ENCODE measurements at places on chromosomes 5 and 9.

DNA sequence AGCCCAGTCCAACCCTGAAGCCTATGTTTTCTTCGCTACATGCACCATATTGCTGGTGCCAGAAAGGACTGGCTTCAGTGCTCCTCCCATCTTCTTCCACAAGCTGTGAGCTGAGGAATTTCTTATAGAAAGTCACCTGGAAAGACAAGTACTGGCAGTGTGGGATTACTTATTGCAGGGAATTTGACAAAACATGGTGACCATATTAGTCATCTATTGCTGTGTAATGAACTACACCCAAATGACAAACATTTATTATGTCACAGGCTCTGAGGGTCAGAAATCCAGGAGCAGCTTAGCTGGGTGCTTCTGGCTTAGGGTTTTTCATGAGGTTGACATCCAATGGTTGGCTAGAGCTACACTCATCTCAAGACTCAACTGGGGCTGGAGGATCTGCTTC lies 75.5 kb downstream of the ENTREP1 start:
- no peak for DNase-seq

DNA sequence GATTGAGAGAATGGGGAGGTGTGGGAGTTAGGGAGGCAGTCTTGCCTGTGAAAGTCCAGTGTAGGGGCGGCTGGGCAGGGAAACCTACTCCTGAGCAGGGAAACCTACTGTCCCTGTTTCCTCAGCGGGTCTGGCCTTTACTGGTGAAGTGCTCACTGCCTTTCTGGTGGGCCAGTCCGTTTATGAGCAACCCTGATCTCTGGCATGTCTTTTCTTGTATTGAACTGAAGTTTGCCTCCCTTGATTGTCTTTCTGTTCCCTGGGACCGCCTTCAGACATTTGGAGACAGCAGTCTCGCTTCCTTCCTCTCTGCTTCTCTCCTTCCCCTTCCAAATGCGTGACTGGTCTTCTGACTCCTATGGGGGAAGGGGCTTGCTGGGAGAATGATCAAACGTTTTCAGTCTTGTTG lies 2.9 kb downstream of the SNX18 start:
- no peak for DNase-seq

DNA sequence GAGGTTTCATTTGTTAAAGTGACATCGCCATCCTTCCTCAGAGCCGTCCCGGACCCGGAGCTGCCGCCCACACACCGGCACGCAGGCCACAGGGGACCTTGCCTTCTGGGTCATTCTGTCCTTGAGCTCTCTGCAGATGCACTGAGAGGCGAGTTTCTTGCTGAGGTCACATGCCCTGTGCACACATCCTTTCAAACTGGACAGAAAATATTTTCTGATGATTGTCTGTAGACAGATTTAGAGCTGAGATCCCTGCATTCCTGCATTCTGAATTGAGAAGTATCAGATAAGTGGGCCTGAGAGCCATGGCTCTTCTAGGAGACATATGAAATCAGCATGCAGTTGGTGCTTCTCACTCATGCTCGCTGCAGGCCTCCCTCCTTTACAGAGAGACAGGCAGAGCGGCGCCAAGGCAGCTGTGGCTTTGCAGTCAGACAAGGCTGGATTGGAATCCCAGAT lies 25.4 kb downstream of the BOD1 start:
- DNase-seq, result no peak

DNA sequence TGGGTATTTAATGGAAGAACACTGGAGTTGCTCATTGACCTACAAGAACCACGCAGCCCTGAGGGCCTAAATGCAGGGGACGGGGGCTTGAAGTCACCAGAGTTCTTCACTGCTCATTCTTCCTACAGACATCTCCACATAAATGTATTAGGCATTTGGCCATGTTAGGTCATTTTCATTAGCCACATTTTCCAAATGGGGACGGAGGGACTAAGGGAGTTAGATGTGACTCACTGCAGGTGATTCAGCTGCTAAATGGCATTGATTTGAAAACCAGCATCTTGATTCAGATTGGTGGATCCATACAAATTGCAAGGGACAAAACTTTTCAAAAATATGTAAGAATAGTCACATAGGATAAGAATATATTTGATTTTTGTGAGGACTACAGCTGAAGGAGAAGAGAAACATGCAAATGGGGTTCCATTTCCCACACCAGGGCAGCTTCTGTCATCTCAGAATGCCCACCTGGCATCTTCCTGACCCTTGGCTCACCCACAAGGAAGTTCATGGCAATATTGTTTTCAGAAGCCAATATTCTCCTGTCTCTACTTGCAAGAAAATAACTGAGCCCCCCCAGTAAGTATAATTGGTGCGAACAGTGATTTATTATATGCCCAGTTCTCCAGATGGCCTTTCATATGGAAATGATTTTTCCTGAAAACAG lies 264.8 kb downstream of the DOCK8 start:
- DNase-seq, result no peak

GRCh38 chr5:128799945-128800344 lies 165.3 kb upstream of the SLC27A6 start:
- DNase-seq, result no peak

DNA sequence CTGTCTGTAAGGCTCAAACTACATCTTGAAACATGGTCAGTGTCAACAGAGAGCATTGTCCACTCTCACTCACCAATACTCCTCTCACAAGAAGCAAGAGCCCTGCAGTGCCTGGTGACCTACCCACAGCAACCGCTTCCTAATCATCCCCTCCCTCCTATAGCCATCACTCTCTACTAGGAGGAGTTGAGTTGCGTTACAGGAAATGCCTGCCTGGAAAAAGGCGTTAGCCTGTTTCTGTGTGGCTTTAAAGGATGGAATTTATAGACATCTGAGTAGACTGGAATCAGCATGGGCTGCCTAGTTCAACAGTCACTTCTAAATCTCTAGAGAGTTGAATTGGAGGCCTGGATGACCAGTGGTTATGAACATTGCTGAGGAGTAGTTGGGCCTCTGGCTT lies 108.3 kb upstream of the FER start:
- DNase-seq, result no peak

DNA sequence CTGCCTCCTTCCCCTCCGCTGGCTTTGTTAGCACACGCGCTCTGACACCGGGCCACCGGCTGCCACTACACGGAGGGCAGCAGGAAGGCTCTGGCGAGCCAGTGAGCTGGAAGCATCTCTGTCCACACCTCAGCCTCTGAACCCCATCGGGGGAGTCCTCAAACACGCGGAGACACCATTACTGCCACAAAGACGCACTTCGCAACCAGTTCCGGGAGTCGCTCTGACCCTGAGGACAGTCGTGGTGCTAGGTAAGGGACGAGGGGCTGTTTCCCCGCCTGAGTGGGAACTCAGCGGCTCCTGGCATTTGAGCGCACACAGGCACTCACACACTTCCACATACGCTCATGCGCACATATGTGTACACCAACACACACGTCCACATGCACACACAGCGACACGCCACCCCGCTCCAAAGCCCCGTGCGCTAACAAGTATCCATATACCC lies 160.0 kb downstream of the C9orf152 start:
- peak; percentile 11 for DNase-seq

GRCh38 chr5:17230191-17230590 lies 12.8 kb downstream of the BASP1 start:
- no peak for DNase-seq

DNA sequence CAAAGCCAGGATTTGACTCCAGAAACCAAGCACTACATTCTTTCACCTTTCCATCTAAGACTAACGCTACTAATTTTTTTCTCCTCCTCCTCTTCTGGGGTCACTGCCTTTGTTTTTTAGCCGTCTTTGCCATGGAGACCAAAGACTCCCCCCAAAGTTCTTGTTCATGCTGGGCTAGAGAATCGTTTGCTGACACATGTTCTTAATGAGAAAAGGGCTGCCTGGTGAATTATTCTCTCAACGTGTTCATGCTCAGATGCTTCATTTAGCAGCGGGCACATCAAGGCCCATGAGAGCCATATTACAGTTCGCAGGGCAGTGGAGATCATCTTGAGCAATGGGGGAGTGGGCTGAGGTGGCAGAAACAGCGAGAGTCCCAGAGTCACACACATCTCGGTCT lies 134.9 kb downstream of the SLIT3 start:
- DNase-seq, result no peak

DNA sequence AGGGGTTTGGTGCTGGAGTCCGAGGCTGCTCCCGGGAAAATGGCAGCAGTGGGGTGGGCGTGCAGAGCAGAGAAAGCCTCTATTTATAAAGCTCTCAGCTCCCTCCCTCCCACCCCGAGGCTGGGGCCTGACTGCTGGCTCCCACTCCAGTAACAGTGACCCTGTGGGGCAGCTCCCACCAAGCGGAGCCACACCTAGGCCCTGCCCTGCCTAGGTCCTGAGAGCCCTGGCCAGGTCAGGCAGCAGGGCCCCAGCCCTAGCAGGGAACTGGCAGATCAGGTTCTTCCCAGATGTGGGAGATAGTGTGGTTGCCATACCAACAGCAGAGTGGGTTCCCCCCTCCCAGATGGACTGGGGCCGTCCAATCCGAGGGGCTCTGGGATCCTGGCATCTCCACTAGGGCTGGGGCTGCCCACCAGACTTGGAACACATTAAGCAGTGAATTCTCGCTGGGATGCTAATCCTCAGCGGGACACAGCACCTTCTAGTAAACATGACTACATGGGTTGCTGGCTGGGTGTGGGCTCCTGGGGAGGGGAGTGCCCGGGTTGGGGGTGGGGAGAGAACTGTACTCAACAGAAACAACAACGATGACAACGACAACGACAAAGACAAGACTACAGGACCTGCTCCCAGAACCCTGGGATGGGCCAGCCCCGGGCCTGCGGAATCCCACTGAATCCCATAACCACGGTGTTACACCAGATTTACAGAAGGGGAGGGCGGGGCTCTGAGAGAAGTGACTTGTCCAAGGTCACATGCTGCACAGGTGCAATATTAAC lies 1.5 kb downstream of the SH3GLB2 start:
- no peak for DNase-seq

DNA sequence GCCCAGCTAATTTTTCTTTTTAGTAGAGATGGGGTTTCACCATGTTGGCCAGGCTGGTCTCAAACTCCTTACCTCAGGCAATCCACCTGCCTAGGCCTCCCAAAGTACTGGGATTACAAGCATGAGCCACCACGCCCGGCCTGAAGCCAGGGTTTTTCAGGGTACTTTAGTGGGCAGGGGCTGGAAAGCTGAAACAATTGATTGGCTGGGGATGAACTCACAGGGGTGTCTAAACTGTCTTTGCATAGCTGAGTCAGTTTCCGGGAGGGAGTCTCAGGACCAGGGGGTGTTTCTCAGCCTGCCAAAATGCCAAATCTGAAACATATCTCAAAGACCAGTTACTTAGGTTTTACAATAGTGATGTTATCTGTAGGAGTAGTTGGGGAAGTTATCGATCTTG lies 46.1 kb downstream of the PRUNE2 start:
- no peak for DNase-seq

- DNase-seq, result no peak
These were observed 30.7 kb upstream of the COL15A1 start for GRCh38 chr9:98913044-98913443.

GRCh38 chr5:132012371-132013005 lies 1.0 kb upstream of the ACSL6 start:
- no peak for DNase-seq

DNA sequence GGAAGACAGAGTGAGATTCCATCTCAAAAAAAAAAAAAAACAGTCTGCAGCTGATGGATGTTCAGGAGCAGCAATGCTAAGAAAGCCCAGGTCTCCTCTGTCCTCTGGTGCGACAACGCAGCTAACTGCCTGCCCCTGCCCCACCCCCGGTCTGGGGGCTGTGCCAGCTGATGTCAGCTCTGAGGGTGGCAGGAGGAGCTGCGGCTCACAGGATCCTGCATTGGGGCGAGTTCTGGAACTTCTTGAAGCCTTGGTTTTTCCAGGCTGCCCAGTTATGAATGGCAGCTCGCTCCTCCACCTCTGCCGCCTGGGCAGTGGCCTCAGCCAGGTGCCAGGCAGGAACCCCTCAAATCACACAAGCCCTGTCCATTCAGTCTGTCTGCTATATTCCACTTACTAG lies 113.5 kb downstream of the ROR2 start:
- DNase-seq, result no peak

DNA sequence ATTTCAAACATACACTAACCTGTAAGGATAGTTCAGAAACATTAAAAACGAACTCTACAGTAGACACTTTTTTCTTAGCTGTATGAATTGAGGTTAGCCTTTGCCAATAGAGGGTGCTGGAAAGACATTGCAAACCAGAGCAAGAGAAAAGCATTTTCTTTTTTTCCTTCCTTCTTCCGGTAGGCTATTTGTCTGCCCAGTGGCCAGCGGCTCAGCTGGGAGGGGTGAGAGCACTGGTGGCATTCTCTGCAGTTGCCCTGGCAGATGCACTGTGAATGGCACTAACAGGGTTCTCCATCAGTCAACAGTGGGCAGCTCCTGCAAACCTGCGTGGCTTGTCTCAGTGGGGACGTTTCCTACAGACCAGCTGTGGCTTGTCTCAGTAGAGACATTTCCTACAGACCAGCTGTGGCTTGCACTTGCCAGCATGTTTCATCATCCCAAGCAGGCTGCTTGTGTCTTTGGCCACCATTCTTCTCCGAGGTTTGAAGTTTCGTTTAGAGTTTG lies 984.5 kb upstream of the CDH18 start:
- DNase-seq, result no peak

GRCh38 chr5:54103871-54104270 lies 206.5 kb downstream of the ARL15 start:
- no peak for DNase-seq

- no peak for DNase-seq
These were observed 616.0 kb upstream of the EDIL3 start for GRCh38 chr5:85000671-85001070.

GRCh38 chr5:115892021-115892420 lies 50.3 kb downstream of the AP3S1 start:
- no peak for DNase-seq

- no peak for DNase-seq
These were observed 142.3 kb upstream of the ANKH start for GRCh38 chr5:15013654-15014463.

DNA sequence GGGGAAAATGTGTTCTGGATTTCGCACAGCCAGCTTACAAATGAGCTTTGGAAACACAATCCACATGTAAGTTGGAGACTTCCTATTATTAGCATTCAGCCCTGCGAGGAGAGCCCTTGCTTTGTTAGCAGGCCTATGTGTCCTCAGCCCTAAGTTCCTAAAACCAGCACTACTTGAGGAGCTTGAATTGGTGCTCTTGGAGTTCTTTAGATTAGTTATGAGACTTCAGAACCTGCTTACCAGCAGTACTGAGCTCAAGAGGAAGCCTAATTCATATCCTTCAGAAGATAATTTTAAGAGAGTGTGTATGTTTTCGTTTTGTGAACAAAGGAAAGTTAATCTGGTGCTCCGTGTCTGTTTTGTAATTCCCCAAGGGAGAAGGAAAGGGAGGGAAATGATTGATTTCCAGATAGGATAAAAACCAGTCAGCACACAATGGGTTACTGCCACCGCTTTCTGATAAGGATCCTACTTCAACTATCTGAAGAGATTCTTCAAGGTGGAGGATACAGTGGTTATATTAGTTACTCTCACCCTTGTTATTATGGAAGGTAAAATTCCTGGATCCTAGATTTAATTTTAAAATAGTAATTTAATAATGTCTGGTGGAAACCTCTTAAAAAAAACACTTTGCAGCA lies 35.2 kb downstream of the PIK3R1 start:
- no peak for DNase-seq
